ENCODE measurements at places on chromosomes 12 and 14.

DNA sequence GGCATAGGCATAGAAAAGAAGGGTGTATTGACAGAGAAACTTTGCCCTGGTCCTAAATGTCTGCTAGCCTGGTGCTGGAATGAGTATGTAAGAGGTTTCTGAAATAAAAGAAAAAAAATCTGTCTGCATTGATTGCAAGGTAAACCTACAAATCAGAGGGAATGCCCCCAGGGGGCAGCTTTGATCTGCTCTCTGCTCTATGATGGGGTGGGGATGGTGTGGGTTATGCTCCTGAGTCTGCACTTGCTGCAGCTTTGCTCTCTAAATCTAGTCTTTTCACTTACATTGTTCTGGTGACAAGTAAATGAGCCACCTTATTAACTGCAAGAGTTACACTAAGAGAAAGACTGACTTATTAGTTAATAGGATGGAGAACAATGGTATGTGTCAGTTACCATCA is 468.4 kb upstream of the STXBP6 start:
- no peaks in the 10 kb centered on the region for H3K4me1 ChIP-seq
- H3K27me3 ChIP-seq = no peaks in the 10 kb centered on the region
- no peaks in the 10 kb centered on the region for H3K36me3 ChIP-seq
- H3K27ac ChIP-seq = no peak overlapping the region
- DNase-seq = no peak

- no peak overlapping the region for H3K4me3 ChIP-seq
- H3K4me1 ChIP-seq = no peaks in the 10 kb centered on the region
- no peak overlapping the region for H3K27ac ChIP-seq
- no peak for DNase-seq
These were observed 468.5 kb downstream of the ETNK1 start for GRCh38 chr12:23093488-23093887.

DNA sequence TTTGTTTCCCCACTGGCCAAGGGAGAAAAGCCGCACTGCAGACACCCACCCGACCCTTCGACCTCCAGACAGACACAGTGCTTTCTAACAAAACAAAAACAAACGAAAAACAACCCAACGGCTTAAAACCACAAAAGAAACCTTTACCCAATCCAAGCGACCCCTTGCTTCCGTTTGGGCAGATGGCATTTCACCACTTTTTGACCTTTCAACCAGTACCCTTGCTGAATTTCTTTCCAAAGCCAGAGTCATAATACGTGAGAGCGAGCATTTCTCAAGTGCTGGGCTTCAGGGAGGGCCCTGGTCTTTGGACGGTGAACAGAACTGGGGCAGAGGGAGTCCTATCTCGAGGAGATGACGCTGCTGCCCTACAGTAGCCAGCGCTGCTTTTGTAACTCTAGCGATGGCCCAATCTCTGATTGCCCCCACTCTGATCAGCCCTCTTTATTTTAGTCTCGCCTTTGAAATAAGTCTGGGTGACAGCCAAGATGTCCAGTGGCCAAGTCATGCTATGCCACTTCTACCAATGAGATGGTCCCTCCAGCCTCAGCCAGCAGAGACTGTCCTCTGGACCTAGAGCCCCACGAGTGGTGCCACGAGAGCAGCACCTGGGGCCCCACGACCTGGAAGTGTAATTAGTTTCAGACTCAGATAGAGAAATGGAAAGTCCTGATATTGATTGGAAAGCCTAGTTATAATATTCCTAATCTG is 21.9 kb upstream of the ADIPOR2 start:
- no peaks in the 10 kb centered on the region for H3K36me3 ChIP-seq
- H3K4me3 ChIP-seq = no peak overlapping the region
- H3K27me3 ChIP-seq = no peaks in the 10 kb centered on the region
- peaks cover 36% of the 10 kb centered on the region for H3K4me1 ChIP-seq
- no peak for DNase-seq
- H3K27ac ChIP-seq = no peak overlapping the region

DNA sequence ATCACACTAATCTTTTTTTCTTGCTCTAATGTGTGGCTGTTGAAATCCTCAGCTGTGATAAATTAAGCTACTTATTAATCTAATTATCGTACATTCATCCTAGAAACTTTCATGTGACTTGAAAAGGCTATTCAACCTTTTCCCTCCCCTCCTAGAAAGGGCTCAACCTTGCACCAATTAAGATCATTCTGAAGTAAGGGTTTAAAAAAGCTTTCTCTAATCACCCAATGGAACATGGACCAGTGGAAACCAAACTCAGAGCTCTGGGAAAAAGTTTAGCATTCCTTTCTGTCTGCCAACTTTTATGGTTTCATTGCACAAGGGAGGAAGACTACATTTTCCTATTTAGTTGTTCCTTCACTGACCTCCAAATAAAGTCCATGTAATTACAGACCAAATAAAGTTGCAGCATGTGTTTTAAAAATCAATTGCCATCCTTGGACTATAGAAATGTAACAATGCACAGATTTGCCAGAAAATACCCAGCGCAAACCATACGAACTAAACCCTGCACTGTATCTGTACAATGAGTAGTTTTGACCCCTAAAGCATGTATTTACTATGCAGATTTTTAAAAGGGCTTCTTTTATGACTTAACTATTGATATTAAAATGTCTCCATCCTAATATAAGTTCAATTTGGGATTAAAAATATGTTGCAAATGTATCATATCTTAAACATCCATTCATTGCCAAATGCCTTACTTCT is 142.6 kb upstream of the OTX2 start:
- DNase-seq = no peak
- no peaks in the 10 kb centered on the region for H3K36me3 ChIP-seq
- H3K27me3 ChIP-seq = no peaks in the 10 kb centered on the region
- H3K27ac ChIP-seq = no peak overlapping the region
- no peak overlapping the region for H3K4me3 ChIP-seq

DNA sequence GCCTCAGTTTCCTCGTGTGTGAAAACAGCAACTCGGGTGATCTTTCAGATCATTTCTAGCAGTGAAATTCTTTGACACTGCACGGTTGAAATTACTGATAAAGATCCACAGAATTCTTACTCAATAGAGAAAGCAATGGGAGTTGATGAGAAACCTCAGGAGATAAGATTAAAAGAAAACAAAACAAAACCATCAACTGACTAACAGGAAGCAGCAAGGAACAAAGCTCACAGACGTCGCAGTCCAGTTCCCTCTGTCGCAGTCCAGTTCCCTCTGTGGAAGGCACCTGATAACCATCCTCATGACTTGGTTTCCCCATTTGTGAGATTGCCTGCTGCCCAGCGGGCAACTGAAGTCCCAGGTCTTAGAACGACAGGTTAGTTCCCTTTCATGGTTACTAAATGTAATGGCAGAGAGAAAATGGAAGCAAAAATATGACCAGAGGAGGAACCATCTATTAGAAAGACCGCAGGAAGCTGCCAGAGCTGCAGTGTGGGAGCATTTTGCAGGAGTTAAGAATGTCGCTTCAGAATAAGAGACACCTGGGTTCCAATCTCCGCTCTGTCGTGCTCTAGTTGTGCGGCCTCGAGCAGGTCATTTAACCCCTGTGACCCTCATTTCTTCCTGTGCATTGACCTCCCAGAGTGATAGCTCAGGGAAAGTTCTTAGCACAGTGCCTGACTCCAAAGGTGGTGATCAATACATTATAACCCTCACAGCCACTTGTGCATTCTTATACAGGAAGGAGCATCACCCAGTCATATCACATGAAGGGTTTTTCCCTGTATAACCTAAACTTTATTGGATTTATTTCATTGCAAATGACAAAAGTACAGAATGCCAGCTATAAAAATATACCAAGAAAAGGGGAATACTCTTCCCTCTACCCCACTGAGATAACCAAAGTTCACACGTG is 5.1 kb upstream of the MED13L start:
- H3K4me1 ChIP-seq = peaks cover 15% of the 10 kb centered on the region
- H3K27ac ChIP-seq = no peak overlapping the region
- no peaks in the 10 kb centered on the region for H3K36me3 ChIP-seq
- no peak for DNase-seq

DNA sequence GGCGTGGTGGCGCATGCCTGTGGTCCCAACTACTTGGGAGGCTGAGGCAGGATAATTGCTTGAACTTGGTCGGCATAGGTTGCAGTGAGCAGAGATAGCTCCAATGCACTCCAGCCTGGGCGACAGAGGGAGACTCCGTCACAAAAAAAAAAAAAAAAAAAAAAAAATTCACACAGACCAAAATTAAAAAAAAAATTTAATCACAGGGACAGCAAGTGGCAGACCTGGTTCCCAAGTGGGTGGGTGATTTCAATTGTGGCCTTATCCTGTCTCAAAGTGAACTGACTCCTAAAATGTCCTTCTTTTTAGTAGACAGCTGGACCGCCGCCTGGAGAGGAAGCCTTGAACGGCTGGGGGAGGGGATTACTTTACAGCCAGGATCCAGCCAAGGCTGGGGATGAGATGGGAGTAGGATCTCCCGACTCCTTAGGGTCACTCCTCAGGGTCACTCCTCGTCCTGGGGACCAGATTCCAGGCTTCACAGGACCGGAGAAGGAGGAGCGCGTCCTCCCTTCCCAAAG is 1.5 kb upstream of the KCNH3 start:
- no peak for DNase-seq
- H3K4me1 ChIP-seq = peaks cover 32% of the 10 kb centered on the region
- peak overlapping the region; percentile 57 for H3K4me3 ChIP-seq
- H3K36me3 ChIP-seq = no peaks in the 10 kb centered on the region
- peaks cover 7% of the 10 kb centered on the region for H3K27me3 ChIP-seq

GRCh38 chr12:1794440-1795090 is 25.8 kb upstream of the LRTM2 start:
- H3K27me3 ChIP-seq = no peaks in the 10 kb centered on the region
- peaks cover 36% of the 10 kb centered on the region for H3K4me1 ChIP-seq
- H3K4me3 ChIP-seq = no peak overlapping the region
- H3K27ac ChIP-seq = no peak overlapping the region
- no peak for DNase-seq
